NCI-H774 (cell line): ENCODE measurements at places on chromosomes 2 and 18.

GRCh38 chr18:80183273-80184050 lies 63.9 kb downstream of the PARD6G start:
- no peak for DNase-seq

DNA sequence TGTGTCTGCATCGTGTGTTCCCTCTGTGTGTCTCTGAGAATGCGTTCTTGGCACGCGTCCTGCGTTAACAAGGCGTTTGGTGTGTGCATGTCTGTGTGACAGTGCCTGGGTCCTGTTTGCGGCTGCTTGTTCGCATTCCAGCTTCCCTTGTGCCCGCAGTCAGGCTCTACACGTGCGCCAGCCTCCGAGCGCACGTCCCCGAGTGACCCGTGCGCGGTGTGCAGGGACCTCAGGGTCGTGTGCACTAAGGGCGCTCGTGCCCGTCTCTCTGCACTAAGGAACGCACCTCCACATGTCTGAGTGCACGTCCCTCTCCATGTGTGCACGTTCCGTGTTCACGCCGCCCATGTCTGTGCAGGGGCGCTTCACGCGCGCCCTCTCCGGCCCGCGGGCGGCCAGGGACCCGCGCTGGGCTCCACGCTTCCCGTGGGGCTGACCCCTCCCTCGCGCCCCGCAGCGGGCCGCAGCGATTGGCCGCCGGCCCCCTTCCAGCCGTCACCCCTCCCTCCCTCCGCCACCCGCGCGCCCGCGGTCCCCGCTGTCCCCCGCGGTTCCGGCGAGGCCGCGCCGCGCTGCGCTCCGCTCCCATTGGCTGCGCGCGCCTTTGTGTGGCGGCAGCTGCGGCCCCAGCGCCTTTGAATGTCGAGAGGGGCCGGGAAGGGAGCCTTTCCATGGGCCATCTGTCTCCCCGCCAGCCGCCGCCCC lies 229.4 kb downstream of the HAUS1 start:
- DNase-seq = peak; percentile 70

DNA sequence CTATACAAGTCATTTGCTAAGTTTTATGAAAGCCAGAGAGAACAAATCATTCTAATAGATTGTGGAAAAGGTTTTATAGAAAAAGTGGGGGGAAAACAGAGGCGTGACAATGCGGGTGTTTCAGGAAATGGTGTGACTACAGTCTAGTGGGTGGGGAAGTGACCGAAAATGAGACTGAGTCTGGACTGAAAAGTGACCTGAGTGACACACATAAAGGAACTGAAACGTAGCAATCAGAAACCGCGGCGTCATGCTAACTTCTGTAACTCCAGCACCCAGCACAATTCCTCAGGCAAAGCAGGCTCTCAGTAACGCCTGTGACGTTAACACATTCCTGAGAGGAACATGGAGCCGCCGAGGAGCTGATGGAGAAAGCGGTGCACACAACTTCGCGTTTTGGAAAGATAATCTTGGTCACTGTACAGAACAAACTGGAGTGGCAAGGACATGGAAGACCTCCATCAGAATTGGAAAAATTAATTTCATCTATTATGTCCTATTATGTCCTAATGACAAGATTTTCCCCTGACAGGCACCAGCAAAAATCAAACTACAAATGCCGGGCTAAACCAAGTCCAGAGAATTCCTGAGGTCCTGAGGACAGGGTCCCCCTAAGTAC lies 1.4 kb upstream of the CD226 start:
- no peak for DNase-seq

DNA sequence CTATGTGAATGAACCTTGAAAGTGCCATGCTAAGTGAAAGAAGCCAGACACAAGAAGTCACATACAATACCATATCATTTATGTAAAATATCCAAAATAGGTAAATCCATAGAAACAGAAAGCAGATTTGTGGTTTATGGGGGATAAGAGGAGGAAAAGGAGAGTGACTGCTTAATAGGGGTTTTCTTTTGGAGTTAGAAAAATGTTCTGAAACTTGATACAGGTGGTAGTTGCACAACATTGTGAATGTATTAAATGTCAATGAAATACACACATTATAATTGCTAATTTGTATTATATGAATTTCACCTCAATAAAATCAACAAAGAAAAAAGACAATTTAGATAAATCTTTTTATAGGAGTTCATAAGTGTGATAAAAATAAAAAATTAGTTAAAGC lies 37.1 kb downstream of the MEMO1 start:
- DNase-seq = no peak

DNA sequence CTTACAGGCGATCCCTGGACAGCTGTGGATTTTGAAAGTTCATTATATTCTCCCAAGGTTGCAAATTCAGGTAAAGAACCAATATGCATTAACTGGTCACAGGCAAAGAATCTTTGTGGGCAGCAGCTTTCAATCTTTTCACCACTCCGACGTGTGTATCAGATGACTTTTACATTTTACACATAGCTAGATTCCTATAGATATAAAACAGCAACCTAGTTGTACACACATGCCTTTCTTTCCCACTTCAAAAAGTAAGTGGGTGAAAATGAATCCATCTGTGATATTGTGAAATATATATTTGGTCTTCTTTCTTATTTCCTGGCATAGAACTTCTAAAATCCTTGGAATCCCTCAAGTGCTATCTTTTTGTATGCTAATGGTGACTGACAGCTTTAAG lies 72.5 kb downstream of the SCG2 start:
- no peak for DNase-seq

- no peak for DNase-seq
Observed at GRCh38 chr2:155733091-155733853, 599.2 kb downstream of the NR4A2 start.

DNA sequence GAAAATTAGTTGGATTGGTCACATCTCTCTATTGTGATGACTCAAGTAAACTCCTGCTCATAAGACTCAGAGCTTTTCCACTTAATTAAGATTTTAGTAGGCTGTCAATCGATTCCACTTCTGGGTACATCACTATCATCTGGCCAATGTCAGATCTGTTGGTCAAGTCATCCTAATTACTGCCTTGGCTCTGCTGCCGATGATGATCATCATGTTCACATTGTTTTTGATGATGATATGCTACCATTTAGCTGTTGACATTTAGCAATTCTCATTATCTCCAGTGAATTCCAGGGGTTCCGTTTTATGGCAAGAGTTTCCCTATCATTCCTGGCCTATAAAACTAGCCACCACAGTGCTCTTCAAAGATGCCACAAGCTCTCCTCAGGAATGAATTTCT lies 253.4 kb downstream of the IKZF2 start:
- no peak for DNase-seq

GRCh38 chr2:37877457-37878315 lies 47.4 kb upstream of the RMDN2 start:
- DNase-seq = peak; percentile 66

DNA sequence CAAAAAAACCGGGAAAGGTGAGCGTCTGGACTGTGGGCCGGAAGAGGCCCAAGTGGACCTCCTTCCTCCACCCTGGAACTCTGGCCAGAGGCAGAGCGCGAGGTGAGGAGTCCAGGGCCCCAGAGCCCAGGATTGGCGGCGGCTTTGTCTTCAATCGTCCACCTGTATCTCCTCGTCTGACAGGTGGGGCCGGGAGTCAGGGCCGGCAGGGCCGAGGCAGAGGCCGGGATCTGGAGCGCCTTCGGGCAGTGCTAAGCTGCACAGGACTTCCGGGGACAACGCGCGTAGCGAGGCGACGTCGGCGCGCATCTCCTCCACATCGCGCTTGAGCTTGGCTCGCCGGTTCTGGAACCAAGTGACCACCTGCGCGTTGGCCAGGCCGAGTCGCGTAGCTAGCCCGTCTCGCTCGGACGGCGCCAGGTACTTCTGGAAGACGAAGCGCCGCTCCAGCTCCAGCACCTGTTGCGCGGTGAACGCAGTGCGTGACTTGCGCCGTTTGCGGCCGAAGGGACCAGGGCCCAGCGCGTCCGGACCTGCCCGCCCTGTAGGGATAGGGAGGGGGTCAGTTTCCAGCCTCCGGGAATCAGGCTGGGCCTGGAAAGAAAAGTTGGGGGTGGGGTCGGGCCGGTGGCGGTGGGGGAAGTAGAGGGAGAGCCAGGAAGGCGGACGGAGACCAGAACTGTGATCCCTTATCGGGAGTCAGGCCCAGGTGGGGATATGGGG lies 1.5 kb downstream of the LBX2 start:
- peak; percentile 18 for DNase-seq

DNA sequence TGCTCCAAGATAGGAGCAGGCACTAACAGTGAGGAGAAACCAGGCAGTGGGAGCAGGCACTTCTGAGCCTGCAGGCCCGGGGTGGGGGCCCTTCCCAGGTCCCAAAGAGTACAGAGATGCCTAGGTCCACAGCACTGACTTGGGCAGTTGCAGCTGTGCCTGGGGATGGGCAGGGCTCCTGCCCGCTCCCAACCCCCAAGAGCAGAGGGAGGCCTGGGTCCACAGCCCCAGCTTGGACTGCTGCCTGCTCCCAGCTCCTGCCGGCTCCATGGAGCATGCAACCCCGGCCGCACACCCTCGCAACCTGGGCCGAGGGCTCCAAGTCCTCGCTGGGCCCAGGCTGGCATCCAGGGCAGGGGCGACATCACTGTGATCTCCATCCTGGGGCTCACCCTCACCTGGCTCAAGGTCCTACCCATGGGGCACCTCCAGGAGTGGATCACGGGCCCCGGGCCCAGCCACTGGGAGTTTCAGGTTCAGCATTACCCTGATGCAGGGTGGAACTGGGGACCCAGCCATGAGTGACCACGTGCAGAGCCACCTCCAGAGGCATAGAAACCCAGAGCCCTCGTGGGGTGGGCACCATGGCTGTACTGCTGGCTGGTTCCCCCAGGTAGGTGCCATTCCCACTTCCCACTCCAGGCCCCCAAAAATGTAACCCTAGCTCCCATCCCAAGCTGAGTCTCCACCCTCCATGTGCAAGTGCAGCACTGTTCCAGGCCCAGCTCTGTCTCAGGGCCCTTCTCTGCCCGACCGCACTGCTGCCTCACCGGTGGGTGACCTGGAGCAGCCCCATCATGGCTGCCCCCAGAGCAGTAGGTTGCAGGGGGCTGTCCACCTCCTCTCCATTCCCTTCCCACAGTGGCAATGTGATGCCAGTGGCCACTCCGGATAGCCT lies 325.6 kb downstream of the NR4A2 start:
- no peak for DNase-seq

DNA sequence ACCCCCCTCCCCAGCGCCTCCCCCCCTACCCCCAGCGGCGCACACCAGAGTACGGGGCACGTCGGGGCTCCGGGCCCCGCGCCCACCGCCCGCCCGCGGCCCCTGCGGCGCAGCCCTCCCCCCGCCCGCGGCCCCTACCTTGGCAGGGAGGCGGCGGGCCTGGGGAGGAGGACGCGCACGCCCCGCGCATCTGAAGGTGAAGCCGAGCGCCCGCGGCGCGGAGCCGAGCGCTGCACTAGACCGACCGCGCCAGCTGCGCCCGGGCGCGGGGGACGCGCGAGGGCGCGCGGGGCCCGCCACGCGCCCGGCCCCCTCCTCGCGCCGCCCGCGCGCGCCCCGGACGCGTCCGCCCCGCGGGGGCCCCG lies at the start of gene ZNF516:
TSS of gene ZNF516 (minus strand) at position 237 of the 365 bp plus-strand sequence. CDS start 52,188 bp downstream, outside the sequence.
- DNase-seq = peak; percentile 35

- no peak for DNase-seq
Observed at GRCh38 chr18:8176109-8176508, 433.1 kb upstream of the RAB12 start.

- DNase-seq = no peak
Observed at GRCh38 chr2:226607379-226607778, 192.2 kb downstream of the IRS1 start.

DNA sequence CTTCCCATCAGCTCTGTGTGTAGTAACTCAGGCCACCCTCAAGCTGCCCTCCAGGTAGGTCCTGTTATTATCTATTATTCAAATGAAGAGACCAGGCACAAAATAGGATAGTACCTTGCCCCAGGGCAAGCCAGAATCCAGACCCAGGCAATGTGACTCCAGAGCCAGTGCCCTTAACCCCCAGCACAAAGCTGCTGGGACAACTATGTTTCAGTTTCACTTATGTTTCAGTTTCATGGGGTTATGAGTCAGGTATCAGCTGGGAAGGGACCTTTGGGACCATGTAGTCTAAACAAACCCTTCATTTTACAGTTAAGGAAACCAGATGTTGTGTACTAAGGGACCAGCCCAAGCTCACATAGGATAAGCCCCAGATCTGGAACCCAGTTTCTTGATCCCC lies 10.0 kb downstream of the HK2 start:
- no peak for DNase-seq

DNA sequence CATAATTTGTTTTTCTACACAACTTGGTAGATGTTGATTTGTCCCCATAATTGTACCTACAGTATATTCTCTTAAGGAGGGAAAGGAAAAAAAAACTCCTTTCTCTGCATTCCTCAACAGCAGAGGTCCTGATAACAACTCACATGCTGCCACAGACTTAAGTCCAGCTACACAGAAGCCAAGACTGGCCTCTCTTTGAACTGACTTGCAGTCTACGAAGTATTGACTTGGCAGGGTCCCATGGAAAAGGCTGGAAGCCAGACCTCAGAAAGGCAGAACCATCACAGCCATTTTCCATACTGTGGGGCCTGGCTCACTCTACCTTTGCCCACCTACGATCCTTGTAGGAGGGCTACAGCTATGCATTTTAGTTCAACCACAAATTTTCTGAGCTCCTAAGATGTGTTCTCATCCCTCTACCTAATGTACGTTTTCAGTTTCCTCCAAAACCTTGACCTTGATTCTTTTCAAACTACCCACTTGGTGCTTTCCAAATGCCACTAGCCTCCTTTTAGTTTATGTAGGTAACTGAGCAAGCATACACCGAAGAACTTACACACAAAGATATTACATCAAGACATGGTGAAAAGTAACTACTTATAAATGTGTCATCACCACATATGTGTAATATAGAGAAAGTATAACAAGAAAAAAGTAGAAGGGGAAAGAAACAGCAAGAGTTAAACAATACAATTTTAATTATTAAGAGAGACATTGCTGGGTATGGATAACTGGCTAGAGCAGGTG lies 12.2 kb downstream of the LONRF2 start:
- no peak for DNase-seq

- DNase-seq = peak; percentile 71
Observed at GRCh38 chr2:226649871-226650660, 149.6 kb downstream of the IRS1 start.

DNA sequence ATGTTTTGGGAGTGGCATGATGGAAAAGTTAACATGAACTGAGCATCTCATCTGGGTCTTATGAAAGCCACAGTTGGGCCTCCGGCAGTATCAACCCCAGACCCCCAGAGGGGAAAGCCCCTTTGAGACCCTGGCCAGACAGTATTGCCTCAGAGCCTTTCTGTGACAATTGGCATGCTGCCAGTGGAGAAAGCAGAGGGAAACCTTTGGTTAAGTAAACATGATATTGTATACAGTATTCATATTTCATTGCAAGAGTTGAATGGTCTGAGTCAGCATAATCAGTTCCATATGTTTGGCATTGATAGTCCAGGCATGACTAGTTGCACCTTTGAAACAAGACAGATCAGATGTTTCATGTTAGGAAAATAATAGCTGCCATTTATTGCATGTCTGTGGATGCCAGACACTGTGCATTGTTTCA lies 20.0 kb downstream of the MERTK start:
- DNase-seq = no peak

- no peak for DNase-seq
Observed at GRCh38 chr18:46468426-46469180, 188.4 kb downstream of the LOXHD1 start.

- DNase-seq = no peak
Observed at GRCh38 chr2:226208726-226209125, 590.9 kb downstream of the IRS1 start.
